ENCODE measurements at places on chromosomes 7 and 10.
A peak's percentile ranks its signal among the peaks of the same experiment; 100 is the strongest.

- no peak for DNase-seq
Observed at GRCh38 chr7:134850066-134850465, 70.6 kb downstream of the CALD1 start.

DNA sequence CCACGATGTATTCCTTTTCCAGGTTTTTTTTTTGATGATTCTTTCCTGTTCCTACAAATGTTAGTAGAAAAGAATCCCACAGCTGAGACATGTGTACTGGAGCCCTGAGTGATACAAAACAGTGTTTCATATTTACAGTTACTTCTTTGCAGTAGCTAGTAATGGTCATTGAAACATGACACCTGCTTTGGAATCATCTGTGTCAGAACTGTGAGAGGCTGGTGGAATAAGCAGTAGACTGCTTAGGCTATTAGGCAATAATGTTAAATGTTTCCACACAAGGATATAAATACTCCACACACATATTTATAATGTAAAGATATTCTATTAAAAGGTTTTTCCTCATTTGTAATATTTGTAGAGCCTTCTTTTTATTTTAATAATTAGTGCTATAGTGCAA, 394.0 kb downstream of the THSD7A start:
- no peak for DNase-seq

- no peak for DNase-seq
Observed at GRCh38 chr10:94490789-94491039, 54.9 kb upstream of the HELLS start.

DNA sequence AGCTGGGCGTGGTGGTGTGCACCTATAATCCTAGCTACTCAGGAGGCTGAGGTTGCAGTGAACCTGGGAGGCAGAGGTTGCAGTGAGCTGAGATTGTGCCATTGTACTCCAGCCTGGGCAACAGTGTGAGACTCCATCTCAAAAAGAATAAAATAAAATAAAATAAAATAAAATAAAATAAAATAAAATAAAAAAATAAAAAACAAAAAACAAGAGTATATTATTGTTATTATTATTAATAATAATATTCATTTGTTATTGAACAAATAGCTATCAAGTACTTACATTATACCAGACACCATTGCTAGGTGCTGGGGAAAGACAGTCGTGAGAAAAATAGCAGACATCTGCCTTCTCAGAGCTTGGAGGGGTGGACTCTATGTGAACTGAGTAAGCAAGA, 24.1 kb downstream of the PAX2 start:
- no peak for DNase-seq

- no peak for DNase-seq
Observed at GRCh38 chr7:92567460-92567859, 22.7 kb downstream of the FAM133B start.

- no peak for DNase-seq
Observed at GRCh38 chr7:85094046-85094725, 92.7 kb downstream of the SEMA3D start.

DNA sequence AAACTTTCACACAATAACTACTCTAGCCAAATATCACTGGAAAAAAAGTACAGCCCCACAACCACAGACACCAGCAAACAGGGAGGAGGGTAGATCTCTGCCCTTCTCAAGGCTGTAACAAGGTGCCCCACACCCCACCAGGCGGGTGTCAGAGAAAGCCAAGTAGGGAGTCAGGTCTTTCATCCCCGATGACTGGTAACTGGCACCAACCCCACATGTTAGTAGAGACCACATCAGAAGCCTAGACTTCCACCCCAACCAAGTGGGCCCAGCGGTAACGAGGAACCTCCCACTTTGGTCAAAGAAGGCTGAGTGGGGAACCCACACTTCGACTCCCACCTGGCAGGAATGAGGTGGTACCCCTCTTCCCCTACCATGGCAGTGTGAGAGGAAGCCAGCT, 16.4 kb upstream of the RUFY2 start:
- no peak for DNase-seq

- no peak for DNase-seq
Observed at GRCh38 chr10:88755753-88756152, 4.1 kb upstream of the LIPN start.

GRCh38 chr10:78780551-78780961, 288.2 kb upstream of the ZMIZ1 start:
- no peak for DNase-seq

DNA sequence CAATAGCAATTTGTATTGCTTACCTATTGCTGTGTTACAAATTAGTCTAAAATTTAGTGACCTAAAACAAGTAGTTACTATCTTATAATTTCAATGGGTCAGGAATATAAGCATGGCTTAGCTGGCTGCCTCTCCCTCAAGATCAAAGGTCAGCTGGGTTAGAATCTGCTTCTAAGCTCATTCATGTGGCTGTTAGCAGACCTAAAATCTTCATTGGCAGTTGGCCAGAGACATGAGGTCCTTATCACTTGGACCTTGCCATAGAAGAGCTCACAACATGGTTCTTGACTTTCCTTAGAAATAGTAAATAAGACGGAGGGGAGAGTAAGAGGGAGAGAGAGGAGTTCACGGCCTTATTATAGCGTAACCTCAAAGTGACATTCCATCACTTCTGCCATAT, 468.0 kb downstream of the HTR7 start:
- DNase-seq: no peak

- no peak for DNase-seq
Observed at GRCh38 chr10:125538947-125539731, 143.8 kb downstream of the TEX36 start.

- DNase-seq: no peak
Observed at GRCh38 chr10:103583871-103584215, 90.3 kb downstream of the NEURL1 start.

- peak; percentile 31 for DNase-seq
Observed at GRCh38 chr10:44863344-44864047, 47.6 kb upstream of the TMEM72 start.

DNA sequence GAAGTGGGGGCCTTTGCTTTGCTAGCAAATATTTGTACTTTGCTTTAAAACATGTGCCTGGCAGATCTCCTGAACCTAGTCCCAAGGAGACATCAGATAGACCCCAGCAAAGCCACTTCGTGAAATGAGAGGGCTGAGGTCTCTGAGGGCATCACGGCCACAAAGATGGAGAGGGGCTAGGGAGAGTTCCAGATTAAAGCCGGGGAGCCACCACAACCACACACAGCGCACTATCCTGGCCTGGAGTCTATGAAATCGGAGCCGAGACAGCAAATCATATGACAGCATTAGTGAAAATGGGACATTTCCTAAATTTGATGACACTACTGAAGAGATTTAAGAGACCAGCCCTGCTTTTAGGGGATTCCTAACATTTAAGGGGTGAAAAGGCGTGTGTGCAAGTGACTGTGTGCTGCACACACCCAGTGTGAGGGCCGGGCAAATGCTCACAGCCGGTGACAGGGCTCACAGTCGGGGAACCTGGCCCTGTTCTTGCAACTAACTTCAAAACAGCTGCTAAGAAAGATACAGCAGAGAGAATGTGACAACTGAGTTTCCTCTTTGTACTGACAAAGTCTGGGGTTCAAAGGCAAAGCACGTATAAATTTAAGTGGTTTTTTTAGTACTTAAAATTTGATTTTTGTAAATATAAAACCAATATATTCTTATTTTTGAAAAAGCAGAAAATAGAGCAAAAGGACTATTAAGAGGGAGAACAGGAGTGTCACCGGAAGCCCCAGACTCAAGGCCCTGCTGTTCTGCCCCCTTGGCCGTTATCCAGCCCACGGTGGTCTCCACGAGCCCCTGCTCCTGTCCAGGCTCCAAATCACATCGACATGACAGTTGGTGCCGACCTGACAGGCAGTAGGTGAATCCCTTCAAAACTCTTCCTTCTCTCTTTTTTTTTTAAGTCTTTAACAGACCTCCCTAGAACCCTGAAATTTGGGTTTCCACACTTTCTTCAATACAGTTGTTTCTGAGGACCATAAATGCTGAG, 49.5 kb downstream of the VIPR2 start:
- no peak for DNase-seq

- DNase-seq: no peak
Observed at GRCh38 chr7:129522088-129522970, 20.0 kb downstream of the SMKR1 start.

GRCh38 chr10:2981361-2981801, 86.0 kb upstream of the PFKP start:
- no peak for DNase-seq

DNA sequence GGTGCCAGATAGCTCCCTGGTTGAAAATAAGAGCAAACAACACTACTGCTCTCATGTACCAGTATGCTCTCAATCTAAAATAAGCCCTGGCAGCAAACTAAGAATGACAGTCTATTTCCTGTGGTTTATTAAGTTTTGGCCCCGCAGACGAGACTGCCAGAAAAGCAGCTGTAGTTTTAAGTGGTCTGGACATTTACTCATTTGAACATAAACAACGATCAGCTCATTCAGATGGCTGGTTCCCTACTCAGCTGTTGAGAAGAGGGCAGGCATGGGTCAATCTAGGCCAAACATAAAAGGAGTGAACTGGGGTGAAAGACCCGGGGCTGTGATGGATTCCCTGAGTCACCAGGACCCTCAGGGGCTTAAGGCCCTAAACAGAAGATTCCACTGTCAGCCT, 4.5 kb downstream of the TRIL start:
- DNase-seq: no peak
